ENCODE measurements at places on chromosomes 6 and 20.

GRCh38 chr20:33696448-33696847, 10.3 kb upstream of the E2F1 start:
- DNase-seq = no peak

DNA sequence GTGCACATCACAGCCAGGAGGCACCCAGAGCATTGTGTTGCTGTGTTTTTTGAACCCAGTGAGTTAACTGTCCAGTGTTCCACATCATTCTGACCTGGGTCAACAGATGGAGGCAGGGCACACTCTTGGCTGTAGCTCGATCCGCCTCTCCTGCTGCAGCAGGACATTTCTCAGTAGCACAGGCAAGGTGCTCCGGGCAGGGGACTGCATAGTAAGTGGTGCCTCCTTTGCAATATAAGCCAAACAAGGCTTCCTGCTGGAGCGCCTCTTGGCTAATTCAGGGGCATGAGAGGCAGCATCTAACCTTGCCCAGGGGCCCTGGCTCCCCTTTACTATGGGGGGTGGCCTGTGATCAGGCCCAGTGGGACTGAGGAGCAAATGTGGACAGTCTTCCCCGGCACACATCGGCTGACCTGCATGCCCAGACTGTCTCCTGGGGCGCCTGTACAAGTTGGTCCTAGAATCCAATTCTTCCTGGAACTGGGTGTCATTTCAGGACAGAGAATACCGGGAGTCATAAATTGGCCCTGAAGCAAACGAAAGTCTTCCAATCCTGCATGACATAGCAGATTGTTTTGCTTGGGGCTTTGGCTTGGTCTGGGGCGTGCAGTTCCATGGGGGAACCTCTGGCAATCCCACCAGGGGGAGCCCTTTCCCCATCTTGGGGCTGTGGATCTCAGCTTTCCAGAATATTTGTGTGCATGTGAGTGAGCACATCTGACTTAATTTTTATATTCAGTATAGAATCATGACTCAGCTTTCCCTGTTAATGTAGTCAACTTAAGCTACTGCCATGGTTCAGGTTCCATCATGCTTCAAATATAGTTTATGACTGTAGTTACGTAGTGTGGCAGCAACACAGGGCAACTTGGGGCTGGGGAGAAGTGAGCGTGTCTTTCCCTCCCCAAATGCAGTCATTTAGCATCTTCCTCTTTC, 56.0 kb upstream of the DDR1 start:
- DNase-seq = peak; percentile 70

DNA sequence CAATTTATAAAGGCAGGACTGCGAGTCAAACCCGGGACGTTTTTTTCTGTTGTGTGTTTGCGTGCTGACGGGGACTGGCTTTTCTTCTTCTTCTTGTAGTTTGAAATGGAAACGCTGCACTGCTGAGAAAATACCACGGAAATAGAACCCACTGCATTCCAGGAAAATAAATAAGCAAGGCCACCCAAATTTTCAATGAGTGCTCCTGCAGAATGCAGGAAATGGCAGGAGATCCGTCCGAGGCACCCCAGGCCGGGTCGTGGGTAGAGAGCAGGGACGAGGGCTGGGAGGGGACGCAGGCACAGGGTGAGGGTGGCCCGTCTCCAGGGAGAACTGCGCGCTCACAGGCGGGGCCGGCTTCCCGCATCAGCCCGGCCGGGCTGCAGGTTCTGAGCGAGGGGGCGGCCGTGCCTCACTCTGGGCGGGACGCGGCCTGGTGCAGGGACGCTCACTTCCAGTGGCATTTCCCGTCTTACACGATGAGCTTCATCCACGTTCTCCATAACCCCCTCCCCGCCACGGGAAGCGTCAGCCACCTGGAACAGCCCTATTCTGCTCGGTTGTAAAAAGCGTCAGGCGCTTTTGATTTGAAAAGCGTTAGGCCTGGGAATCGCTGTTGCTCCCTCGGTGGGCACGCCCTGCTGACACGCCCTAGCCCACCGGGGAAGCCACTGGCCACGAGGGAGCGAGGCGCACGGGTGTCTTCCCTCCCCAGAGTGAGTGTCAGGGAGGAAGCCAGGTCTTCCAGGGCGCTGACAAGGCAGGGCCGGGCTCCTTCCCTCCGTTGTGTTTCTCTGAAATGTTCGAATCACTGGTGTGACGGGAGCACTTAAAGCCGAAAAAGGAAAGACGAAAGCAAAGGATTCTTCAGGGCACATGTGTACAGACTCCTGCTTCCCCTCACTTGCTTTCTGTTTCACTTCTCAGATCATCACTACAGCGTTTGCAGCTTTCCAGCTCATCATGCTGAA, 17.9 kb upstream of the EXOC2 start:
- DNase-seq = peak; percentile 57

GRCh38 chr20:37055276-37055675, 40.5 kb downstream of the RBL1 start:
- no peak for DNase-seq

DNA sequence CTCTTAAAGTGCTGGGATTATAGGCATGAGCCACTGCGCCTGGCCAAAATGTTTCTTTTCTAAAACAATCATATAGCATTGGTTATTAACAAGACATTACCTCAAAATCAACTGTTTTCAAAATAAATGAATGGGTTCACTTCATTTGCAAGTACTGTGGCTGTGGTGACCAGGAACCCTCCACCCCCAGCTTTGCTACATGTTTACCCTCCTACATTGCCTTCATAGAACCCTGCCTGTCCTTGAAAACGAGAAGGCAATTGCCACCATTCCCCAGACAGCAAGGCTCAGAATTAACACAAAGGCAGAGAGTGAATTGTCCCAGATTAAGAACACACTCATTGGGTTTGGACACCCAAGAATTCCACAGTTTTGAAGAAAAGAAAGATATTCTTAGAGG, 116.6 kb upstream of the LGSN start:
- DNase-seq = no peak

GRCh38 chr20:32006841-32007786, 3.1 kb upstream of the CCM2L start:
- DNase-seq = no peak

GRCh38 chr20:21521596-21522480, 8.0 kb upstream of the NKX2-2 start:
- no peak for DNase-seq

GRCh38 chr20:57391439-57392301, 474 bp downstream of the RBM38 start:
- peak; percentile 57 for DNase-seq

DNA sequence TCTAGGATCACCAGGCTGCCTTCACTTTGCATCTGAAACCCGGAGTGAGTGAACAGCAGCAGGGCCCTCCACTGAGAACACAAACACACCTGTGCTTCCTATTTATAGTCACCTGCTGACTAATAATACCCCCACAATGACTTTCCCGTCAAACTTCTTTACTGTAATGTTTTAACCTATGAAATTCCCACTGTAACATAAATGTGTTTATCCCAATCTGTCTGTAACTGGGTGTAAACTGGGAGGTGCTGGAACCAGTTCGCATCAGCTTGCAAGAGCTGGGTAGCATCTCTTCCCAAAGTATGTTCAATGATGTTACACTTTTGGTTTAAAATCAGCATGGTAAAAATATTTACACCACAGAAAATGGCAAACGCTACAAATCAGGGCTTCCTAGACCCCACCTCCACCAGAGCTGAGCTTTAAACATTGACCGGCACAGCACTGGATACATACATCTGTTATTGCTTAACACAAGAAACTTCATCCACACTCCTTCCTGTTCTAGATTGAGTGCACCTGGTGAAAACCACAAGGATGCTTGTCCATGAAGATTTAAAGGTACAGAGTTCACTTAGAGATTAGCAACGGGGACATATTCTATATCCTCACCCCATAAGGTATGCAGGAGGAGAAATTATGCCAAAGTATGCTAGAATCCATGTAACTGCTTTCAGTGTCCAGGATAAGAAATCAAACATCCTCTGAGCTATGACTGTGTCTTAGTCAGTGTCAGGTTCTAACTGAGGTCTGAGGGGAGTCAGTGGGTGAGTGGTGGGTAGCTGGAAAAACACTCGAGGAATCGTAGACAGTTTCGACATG, 79.0 kb downstream of the ALDH8A1 start:
- DNase-seq = no peak

DNA sequence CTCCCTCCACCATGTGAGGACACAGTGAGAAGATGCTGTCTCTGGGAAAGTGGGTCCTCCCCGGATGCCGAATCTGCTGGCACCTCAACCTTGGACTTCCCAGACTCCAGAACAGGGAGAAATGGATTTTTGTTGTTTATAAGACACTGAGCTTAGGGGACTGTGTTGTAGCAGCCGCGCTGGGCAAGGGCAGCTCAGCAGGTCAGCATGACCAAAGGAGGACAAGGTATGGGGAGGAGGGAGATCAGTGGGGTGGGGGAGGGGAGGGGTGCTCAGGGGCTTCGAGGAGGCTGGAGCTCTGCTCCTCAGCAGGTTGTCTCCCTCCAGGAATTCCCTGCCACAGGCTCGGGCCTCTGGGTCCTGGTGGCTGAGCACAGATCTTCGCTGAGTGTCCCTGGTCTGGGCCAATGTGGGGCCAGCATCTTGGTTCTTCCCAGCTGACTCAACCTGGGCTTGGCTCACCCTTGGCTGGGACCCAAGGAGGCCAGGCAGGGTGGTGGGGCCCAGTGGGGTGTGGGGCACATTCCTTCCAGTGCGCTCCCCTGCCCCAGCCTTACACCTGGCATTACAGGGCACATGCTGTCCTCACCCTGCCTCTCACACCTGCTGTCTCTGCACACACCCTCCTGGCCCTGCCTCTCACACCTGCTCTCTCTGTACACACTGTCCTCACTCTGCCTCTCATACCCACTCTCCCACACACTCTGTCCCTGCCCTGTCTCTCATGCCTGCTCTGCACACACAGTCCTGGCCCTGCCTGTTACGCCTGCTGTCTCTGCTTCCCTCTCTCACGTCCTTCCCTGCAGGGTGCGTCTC, 107.3 kb downstream of the SYCP2 start:
- no peak for DNase-seq

DNA sequence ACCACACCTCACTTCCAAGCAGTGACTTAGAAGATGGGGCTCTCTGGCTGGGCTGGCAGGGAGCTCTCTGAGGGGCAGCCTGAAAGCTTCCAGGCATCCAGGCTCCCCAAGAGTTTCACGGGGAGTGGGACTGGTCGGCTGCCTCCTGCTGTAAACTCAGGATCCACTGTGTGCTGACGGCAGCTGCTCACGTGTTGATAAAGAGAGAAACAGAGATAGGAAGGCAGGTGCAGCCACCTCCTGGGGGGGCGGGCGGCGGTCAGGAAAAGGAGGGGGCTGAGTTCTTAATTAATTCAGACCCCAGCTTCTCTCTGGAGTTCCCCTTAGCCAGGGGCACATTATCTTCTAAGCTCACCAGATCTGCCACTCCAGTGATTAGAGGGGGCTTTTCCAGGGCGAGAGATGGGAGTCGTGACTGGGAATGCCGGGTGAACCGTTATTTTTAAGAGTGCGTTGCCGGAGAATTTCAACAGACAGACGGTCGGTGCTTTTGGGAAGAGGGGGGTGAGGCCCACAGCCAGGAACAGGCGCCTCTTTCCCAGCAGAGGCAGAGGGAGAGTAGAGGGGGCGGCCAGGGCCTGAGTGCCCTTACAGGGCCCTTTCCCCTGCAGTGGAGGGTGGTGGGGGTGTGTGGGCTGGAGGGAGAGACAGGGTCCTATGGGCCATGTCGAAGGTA, 70.9 kb downstream of the CD40 start:
- no peak for DNase-seq

All from T-helper 2 cell treated with Interferon-gamma antibody and Interleukin-4, amounts not matched to agents 5 μg/mL and 100 μg/mL, for 36 hours (primary cell).